GM23338 (cell line): ENCODE measurements at places on chromosomes 4 and X. TPM values are rescaled to one million over a fixed set of nuclear protein-coding genes. Genes with fewer than 3 reads are reported as not detected.
A peak's percentile ranks its signal among the peaks of the same experiment; 100 is the strongest.

DNA sequence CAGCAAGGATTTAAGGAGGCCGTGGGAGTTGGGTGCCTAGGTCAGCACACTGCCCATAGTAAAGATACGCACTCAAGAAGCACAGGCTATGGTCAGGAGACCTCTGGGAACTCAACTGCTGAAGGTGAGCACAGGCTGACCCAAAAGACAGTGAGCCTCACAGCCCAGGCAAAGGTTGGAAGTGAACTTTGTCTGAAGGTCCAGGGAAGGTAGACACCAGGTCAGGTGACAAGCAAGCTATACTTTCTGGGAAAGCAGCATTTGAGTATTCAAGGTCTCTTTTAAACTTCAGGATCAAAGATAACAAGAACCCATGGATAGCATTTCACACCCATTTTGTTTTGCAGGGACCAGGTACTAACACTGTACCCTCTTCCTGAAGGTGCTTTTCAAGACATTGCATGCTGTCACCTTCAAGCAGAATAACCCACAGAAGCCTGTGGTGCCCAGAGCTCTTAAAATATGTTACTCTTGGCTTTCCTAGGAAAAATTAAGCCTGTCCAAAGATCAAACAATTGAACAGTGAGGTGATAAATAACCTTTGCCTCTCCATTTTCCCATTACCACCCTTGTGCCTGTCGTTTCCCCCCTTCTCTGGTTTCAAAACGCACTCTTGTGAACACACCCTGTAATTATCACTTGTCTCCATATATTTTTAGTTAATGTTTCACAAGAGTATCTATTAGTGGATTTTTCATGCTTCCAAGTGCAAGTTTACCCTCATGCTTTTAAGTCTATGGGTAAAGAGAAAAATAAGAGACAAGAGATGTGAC lies 3.4 kb upstream of the S100G start:
- DNase-seq, result no peak

DNA sequence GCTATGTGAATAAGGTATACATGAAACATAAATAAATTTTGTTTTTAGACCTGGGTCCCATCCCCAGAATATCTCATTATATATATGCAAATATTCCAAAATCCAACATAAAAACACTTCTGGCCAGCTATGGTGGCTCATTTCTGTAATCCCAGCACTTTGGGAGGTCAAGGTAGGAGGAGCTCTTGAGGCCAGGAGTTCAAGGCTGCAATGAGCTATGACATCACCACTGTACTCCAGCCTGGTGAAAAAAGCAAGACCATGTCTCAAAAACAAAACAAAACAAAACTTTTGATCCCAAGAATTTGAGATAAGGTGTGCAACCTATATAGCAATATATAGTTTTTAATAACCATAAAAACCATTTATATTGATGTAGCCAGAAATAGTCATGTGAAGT lies 5.4 kb upstream of the ADGRA3 start:
- no peak for DNase-seq

DNA sequence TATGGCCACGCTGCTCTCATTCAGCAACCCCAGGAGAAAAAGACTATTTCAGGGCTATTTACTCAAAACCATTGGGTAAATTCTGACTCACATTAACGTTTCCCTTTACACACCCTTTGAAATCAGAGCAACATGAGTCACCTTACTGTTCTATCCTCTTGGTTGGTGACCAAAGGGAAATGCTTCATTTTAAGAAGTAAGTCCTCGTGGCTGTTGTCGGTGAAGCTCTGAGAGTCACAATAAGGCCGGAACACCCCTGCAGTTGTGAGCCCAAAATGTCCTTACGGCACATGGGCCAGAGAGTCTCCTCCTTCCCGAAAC lies 56.3 kb upstream of the SPRY1 start:
- DNase-seq, result no peak

GRCh38 chr4:129146639-129147038 lies 50.7 kb downstream of the C4orf33 start:
- peak; percentile 53 for DNase-seq

DNA sequence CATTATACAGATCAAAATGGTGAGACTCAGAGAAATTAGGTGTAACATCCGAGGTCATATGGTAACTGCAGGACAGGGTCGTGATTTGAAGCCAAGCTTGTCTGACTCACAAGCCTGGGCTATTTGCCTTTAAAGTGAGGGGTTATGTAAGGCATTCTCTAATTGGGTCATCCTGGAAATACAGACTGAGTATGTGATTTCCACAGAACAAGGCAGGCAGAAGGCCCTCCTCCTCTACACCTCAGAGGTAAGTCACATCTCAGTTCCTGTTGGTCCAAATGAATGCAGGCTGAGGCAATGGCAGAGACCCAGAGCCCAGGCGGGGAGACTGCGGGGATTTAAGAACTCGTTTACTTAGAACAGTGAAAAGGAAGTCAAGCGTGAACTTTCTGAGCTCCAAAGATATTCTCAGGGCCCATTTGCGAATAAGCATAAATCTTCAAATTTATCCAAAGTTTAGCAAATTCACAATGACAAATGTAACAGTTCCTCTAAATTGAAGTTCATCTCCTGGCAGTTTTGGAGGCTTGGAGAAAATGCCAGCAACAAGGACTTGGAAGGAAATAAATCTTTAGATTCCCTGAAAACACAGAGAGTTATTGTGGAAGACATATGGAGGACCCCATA lies 153.3 kb downstream of the LDB2 start:
- no peak for DNase-seq

DNA sequence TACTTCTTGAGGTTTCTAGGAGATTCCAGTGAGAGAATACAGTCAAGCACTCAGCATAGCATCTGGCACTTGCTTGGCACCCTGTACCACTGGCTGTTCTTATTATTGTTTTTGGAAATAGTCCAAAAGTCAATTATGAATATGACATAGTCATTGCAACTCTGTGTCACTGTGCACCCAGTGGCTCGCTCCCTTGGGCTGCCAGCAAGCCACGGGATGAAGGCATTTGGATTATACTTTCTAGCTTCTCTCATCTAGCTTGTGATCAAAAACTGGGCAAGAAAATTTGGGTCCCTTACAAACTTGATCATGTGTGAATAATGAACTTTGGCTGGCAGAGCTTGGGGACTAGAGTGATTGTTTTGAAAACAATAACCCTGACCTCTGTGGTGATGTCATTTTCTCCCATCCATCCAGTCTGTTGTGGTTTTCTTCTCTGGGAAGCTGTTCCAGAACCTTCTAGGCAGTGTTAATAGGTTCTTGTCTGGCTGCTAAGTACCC lies 32.7 kb upstream of the LIMCH1 start:
- no peak for DNase-seq

DNA sequence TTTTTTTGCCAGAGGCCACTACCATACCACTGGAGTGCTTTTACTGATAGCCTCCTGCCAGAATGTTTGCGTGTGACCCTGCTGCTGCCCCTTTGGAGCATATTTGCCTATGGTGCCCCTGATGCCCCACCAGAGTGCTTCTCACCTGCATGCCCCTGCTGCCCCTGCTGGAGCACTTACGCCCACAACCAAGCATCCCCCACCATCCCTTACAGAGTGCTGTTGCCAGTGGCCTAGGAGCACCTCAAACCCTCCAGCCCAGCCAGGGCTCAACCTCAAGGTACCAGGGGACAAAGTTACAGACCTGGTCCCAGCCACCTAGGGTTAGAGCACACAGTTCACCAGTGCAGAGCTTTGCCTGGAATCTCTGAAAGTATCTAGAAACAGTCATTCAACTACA lies 207.2 kb downstream of the CFAP299 start:
- no peak for DNase-seq

GRCh38 chrX:112834031-112834845 lies 6.4 kb downstream of the AMOT start:
- no peak for DNase-seq

- no peak for DNase-seq
Measured at GRCh38 chr4:123891881-123892280, 495.3 kb downstream of the SPRY1 start.

- no peak for DNase-seq
Measured at GRCh38 chr4:89294573-89295269, 12.9 kb downstream of the GPRIN3 start.

DNA sequence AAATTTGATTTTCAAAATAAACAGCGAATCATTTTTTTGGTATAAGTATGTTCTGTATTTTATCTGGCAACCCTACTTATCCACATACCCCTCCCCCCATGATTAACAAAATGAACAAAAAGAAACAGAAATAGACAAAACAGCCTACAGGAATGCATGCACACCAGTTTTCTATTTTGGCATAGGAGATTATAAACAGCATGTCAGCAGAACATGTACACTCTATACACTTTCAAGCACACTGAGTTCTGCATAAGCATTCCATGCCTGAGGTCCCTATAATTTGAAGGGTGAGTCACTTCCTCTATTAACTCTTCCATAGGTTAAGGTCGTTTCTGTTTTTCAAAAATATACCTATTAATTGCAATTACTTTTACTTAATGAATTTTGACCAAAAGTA lies 28.0 kb upstream of the ZNF280C start:
- no peak for DNase-seq

DNA sequence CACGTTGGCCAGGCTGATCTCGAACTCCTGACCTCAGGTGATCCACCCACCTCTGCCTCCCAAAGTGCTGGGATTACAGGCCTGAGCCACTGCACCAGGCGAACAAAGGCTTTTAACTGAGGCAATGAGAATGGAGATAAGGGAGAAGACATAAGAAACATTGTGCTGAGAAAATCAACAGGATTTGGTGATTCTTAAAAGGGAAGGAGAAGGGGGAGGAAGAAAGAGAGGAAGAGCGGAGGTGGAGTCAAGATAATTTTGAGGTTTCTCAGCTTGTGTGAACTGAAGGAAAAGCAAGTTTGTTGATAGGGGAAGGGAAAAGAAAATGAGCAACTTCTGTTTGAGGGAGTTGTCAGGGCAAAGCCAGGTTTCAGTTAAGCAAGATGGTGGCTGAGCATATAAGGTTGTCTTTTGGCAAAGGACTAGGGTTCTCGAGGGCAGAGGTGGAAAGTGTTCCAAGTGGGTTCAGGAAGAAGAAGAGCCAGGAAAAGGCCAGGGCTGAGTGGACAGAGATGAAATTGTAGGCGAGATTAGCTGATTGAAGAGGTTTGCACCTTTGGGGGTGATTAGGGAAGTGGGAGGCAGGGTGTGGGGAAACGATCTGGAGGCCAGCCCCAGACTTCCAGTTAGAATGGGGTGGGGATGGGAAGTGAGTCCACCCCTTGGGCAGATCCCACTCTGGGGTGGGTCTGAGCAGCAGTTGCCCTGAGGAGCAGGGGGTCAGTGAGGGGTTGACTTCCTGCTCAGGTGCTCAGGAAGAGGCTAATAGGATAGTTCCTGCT lies 7.8 kb downstream of the DOCK11 start:
- no peak for DNase-seq

DNA sequence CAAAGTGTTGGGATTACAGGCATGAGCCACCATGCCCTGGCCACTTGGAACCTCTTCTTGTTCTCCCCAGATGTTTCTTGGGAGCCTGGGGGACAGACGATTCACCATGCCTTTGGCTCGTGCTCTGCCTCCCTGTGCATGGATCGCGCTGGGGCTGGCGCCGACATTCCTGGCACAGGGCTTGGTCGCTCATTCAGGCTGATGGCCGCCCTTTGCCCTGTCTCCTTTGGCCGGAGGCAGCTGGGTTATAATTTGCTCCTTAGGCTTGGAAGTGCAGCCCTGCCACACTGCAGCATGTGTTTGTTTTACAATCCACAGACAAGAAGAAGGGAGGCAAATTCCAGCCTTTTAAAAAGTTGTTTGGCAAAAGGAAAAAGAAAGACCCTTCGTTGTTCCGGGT lies 115.3 kb downstream of the AASDH start:
- no peak for DNase-seq

GRCh38 chrX:151801980-151802379 lies 67.4 kb downstream of the CNGA2 start:
- peak; percentile 17 for DNase-seq

DNA sequence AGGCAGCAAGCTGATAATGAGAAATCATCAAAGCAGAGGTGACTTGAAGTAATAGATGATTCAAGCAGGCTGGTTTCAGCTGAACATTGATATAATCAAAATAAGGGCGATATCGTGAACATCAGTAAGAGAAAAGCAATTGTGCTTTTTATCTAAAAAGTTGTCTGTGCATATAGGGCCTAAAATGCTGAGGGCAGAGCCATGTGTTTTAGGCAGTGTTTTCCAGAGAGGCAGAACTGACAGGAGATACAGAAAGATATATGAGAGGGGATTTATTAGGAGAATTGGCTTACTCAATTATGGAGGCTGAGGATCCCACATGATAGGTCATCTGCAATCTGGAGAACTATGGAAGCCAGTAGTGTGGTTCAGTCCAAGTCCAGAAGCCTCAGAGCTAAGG lies 136.5 kb upstream of the NPY2R start:
- DNase-seq, result no peak

GRCh38 chr4:37873386-37873785 lies 17.5 kb upstream of the TBC1D1 start:
- DNase-seq, result no peak

GRCh38 chrX:134026565-134027311 lies 41.3 kb upstream of the GPC3 start:
- DNase-seq, result peak; percentile 87

GRCh38 chrX:125295337-125295736 lies 24.3 kb upstream of the TEX13C start:
- DNase-seq, result no peak

GRCh38 chrX:23742697-23743622 lies at the start of gene ACOT9:
ACOT9 (minus strand) TSS chrX:23743276; CDS start chrX:23743144, 132 bp downstream.
- peak; percentile 88 for DNase-seq

GRCh38 chrX:101485212-101485949 lies at the start of gene ARMCX4:
ARMCX4 (plus strand) TSS chrX:101485456; CDS start chrX:101488590, 3,134 bp downstream.
- DNase-seq, result peak; percentile 76

- no peak for DNase-seq
Measured at GRCh38 chr4:182263562-182263961, 20.4 kb downstream of the TENM3 start.

DNA sequence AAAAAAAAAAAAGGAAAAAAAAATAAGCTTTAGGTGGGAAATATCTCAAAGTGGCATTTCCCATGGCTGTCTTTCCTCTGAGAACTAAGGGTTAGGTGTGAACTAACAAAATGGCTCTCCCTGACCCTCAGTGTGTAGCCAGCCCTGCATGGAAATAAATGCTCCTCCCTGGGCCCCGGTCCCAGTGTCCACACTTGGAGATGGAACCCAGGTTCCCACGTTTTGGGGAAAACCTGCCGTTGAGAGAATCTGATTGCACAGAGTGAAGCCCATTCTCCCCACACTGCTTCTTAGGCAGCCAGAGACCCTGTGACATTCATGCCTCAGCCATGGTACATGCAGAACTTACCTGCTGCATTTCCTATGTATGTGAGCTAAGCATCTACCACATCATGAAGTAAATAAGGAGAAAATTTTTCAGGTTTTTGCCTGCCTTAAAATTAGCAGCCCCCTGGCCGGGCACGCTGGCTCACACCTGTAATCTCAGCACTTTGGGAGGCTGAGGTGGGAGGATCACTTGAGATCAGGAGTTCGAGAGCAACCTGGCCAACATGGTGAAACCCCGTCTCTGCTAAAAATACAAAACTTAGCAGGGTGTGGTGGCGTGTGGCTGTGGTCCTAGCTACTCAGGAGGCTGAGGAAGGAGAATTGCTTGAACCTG lies 34.5 kb downstream of the HTT-AS start:
- DNase-seq, result no peak

Gene MYOZ2
- total RNA-seq, result not detected in 2 replicates

Gene CCKAR
- not detected in 2 replicates for total RNA-seq

Gene PPEF1
- 0.76 TPM in 1 of 2 replicates, not detected in the other for total RNA-seq

Gene MAGIX
- total RNA-seq, result 0.83 and 2.1 TPM in 2 replicates

Gene PABPC1L2B
- total RNA-seq, result 0.19 TPM in 1 of 2 replicates, not detected in the other

Gene CLCN4
- total RNA-seq, result 4.9 and 5.0 TPM in 2 replicates

Gene F11
- 1.5 and 2.1 TPM in 2 replicates for total RNA-seq

Gene FDCSP
- total RNA-seq, result not detected in 2 replicates

Gene RASGEF1B
- total RNA-seq, result 2.8 and 5.3 TPM in 2 replicates

Gene NLGN3
- 15.3 and 17.2 TPM in 2 replicates for total RNA-seq

Gene TCEAL4
- 18.0 and 25.4 TPM in 2 replicates for total RNA-seq

Gene SPANXC
- not detected in 2 replicates for total RNA-seq
